Pulmonary artery endothelial cell (primary cell): ENCODE measurements at places on chromosomes 1 and 21. TPM values are rescaled to one million over a fixed set of nuclear protein-coding genes. Genes with fewer than 3 reads are reported as not detected.

LCE1A gene
- total RNA-seq = not detected in 2 replicates

RUNX3 gene
- total RNA-seq = under 0.01 TPM in 1 of 2 replicates, not detected in the other

UBE2J2 gene
- 47.9 and 63.2 TPM in 2 replicates for total RNA-seq

DESI2 gene
- 52.6 and 58.1 TPM in 2 replicates for total RNA-seq

SEC16B gene
- 0.53 and 0.85 TPM in 2 replicates for total RNA-seq

F5 gene
- 0.04 and 0.13 TPM in 2 replicates for total RNA-seq

ACBD3 gene
- total RNA-seq = 45.2 and 56.1 TPM in 2 replicates

EPHA8 gene
- not detected in 2 replicates for total RNA-seq

KIF21B gene
- 2.2 and 2.9 TPM in 2 replicates for total RNA-seq
